ENCODE measurements at places on chromosomes 12 and 14.
A peak's percentile ranks its signal among the peaks of the same experiment; 100 is the strongest.

DNA sequence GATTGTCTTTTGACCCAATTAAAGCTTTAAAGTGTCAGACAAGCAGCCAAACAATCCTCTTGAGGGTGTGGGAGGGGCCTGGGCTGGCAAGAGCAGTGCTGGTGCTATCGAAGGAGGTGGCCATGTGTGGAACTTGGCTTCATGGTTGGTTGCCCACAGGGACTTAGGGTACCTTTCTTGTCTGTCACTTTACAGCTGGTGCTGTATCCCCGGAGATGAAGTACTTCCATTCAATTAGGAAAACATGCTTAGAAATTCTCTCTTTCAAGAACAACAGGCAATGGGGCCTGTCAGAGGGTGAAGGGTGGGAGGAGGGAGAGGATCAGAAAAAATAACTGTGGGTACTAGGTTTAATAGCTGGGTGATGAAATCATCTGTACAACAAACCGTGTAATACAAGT is 86.5 kb downstream of the DAAM1 start:
- no peak for DNase-seq

DNA sequence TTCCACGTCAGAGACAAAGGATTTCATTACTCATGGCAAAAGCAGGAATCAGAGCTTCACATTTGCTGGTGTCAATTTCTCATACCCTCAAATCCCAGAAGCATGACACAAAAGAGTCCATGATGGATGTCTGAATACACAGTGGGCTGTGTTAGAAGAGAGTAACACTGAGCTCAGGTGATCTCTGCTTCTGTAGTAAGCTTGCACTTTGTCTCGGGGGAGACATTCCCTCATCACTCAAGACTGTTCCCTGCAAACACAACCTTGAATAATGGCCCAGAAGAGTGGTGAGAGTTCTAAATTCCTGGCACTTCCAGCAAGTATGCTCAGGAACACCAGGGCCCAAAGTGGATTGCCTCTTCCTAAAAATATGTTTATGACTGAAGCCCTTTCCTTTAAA is 1787.2 kb upstream of the SEL1L start:
- DNase-seq: no peak

GRCh38 chr12:113044516-113044915 is 12.0 kb upstream of the DTX1 start:
- no peak for DNase-seq

DNA sequence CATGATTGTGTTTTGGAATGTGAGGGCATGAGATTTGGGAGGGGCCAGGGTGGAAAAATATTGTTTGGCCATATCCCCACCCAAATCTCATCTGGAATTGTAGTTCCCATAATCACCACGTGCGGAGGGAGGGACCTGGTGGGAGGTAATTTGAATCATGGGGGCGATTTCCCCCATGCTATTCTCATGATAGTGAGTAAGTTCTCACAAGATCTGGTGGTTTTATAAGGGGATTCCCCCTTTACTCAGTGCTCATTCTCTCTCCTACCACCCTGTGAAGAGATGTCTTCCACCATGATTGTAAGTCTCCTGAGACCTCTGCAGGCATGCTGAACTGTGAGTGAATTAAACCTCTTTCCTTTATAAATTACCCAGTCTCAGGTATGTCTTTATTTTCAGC is 15.7 kb downstream of the OR10P1 start:
- DNase-seq: no peak

DNA sequence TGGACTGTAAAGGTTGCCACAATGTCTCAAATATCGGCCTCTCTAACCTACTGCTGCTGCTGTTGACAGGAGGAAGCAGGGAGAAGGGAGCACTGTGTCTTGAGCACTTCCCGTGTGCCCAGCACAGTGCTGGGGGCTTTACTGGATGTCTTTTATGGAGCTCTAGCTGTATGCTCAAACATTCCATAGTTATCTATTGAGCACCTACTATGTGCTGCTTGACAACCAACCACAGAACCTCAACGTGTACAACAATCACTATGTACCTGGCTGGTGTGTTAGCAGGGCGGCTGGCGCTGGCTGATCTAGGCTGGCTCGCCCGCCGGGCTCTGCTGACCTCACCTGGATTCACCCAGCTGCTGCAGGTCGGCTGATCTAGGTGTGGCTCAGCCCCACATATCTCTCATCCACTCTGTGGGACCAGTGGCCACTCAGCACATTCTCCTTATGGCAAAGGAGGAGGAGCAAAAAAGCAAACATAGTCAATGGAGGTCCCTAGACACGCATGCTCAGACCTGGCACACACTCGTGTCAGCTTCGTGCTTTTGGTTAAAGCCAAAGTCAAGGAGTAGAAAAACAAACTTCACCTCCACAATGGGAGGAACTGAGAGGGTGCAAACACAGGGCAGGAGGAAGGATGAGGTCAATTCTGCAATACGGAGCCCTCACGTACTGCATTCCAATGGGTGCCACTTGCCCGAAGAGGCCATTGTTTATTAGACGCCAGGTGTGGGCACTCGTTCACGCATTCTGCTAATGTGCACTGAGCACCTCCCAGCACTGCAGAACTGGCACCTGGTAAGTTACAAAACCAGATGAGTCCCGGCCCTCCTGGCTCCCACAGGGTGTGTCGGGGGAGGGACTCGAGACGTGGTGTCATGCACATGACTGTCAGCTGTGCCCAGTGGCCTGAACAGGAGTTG is 147.2 kb downstream of the SCARB1 start:
- no peak for DNase-seq

DNA sequence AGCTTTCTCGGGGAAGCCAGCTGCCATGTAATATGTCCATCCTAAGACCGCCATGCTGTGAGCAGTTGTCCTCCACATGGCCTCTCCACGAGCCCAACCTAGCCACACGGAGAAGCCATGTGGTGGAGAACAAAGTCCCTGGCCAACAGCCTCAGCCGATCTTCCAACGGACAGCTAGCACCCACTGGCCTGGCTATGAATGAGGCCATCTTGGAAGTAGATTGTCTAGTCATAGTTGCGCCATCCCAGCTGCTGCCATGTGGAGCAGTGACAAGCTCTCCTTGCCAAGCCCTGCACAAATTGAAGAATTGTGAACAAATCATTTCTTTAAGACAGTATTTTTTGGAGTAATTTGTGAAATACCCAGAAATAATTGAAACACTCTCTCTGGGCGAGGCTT is 49.3 kb upstream of the USP44 start:
- DNase-seq: no peak

- no peak for DNase-seq
These were observed 177.5 kb downstream of the DACT1 start for GRCh38 chr14:58815161-58815701.

DNA sequence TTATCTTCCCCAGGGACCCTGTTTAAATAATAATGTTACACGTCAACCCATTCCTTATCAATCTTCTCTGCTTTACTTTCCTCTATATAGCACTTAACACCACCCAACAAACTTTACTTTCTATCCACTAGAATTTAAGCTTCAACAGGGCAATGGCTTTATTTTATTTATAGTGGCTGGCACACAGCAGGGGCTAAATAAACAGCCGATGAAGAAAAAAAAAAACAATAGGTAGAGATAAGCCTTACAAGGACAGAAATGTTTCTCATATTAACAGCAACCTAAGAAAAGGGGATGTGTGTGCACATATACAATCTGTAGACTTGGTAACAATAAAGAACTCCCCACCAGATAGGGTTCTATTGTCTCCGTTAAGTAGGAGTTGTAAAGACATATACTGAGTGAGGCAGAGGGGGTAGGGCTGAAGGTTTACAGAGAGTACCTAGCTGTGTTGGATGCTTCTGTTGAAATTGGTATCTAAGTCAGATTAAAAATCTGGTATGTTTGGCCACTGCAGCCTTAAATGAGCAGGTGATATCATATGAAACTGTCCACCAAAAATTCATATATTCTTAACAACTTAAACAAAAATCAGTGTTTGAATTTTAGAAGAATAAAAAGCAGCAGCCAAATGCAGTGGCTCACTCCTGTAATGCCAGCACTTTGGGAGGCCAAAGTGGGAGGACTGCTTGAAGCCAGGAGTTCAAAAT is 24.7 kb upstream of the AP4S1 start:
- no peak for DNase-seq

GRCh38 chr12:113933201-113933786 is 32.8 kb downstream of the RBM19 start:
- DNase-seq: no peak

DNA sequence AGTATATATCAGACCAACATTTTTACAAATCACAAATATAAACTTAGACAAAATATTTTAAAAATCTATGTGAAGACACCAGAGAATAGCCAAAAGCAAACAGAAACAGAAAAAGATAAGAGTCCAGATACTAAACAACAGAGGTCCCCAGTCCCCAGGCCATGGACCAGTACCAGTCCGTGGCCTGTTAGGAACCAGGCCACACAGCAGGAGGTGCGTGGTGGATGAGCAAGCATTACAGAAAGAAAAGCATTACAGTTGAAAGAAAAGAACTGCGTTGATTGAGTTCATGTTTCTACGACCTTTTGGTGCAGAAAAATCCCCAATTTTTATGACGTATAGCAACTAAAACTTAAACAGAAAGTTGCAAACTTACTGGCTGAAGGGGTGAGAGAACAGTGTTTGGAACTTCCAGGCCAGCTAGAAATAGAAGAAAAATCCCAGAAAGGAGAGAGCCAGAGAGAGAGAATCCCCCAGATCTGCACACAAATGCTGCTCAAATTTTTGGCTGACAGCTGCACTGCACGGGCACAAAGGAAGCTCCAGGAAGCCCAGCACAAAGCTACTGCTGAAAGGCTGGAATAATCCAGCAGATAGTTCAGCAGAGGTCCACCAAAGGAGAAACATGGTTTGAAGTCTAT is 159.6 kb upstream of the C14orf180 start:
- peak; percentile 84 for DNase-seq
